Stimulated activated CD8-positive, alpha-beta memory T cell treated with anti-CD3 and anti-CD28 coated beads, Interleukin-12 subunit alpha, Interleukin-12 subunit beta, amount 100 ng/mL, for 1 hour (primary cell): ENCODE measurements at places on chromosomes 2 and 18.

- DNase-seq, result no peak
Observed at GRCh38 chr2:10777111-10777841, 35.3 kb downstream of the PDIA6 start.

DNA sequence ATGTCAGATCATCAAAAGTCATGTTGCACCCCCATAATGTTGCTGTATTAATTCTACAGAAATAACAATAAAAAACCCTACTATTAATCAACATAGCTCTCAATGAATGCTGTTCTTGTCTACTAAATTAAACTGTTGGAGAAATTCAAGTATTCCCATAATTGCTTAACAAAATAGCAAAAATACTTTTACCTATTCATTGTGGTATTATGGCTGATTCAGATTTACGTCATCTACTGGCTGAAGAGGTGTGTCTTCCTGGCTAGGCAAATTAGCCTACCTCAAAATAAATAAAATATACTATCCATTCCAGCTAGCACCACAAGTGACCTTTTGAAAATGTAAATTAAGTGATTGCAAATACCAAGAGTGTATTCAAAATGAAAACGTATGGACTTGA is 249.4 kb downstream of the MEIS1 start:
- no peak for DNase-seq

GRCh38 chr18:45034179-45034578 is 353.5 kb downstream of the SETBP1 start:
- no peak for DNase-seq

GRCh38 chr2:218354850-218355443 is 1.7 kb upstream of the CATIP start:
- DNase-seq, result no peak

DNA sequence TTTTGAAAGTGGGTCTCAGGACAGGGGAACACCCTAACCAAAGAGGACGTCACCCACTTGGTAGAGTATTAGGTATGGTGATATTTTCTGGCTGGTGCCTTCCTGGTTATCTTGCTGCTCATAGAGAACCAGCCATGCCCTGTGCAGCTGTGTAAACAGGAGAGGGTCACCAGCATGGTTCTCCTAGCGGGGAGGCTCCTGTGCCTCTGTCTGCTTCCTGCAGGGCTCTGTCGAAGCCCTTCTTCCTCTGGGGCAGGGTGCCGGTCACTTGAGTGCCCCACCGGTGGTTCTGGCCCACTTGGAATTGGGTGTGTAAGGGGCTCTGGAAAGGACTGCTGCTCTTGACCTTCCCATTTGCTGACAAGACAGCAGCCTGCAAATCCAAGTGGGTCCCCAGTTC is 131.6 kb upstream of the MSH6 start:
- DNase-seq, result no peak

GRCh38 chr2:227095346-227095745 is 68.7 kb downstream of the COL4A4 start:
- no peak for DNase-seq

GRCh38 chr2:101149241-101150192 is 1.7 kb downstream of the TBC1D8 start:
- no peak for DNase-seq

- DNase-seq, result no peak
Observed at GRCh38 chr18:31440787-31441186, 6.8 kb upstream of the DSG3 start.

GRCh38 chr2:46534589-46534988 is 55.2 kb downstream of the TMEM247 start:
- no peak for DNase-seq

DNA sequence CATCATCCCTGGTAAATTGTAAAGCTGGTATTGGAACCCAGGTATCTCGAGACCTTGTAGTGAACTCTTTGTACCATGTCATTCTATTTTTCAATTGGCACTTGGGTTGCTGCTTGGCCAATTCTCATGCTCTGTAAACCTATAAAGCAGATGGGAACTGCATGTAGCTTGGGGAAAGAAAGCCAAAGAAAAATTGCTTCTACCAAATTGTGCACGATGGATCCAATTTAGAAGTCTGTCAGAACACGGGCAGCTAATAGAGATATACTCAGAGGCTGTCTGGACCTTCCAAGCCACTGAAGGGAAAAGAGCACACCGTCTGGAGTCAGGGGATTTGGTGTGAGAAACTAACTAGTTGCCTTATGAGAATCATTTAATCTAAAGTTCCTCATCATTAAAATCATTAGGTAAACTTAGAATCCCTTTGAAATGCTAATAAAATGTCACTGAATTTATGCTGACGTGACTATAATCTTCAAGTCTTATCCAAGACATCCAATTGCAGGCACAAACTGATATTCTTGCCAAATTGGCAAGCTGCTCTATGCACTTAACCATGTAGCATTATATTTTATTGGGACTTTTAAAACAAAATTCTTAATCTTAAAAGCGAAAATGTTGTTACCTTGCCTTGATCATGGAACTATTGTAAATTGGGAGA is 206.8 kb downstream of the DCC start:
- DNase-seq, result no peak

GRCh38 chr2:42922790-42923579 is 130.6 kb upstream of the HAAO start:
- DNase-seq, result no peak

DNA sequence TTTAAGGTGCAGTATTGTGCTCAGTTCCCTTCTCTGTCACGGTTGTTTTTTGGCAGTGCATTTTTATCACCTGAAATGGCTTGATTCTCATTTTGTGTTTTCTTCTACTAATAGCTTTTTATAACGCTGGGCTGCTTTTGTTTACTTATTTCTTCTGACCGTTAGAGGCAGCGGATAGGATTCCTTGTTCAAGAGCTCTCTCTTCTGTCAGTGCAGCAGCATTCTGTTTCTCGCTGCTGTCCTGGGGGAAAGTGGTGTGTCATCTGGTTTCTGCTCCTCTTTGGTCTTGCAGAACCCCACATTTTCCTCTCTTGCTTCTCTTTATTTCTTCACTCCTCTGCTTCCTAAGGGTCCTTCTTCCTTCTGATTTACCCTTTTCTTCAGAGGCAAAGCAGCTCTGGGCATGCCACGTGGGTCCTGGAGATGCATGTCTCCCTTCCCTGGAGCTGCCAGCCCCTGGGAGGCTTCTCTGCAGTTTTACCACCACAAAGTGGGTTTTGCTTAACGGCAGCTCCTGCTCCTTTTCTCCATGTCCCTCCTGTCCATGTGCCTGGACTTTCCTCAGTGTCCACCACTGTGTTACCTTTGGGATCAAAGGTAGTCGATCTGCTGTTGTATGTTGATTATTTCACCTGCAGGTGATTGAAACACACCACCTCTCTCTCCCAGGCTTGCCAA is 47.3 kb upstream of the SNTG2 start:
- DNase-seq, result no peak
